ENCODE measurements at places on chromosomes 7 and 10. TPM values are rescaled to one million over a fixed set of nuclear protein-coding genes. Genes with fewer than 3 reads are reported as not detected.

The GPR146 gene
- 33.5 TPM for total RNA-seq

GRCh38 chr10:124546957-124547646 is 85.5 kb downstream of the LHPP start:
- DNase-seq: no peak

DNA sequence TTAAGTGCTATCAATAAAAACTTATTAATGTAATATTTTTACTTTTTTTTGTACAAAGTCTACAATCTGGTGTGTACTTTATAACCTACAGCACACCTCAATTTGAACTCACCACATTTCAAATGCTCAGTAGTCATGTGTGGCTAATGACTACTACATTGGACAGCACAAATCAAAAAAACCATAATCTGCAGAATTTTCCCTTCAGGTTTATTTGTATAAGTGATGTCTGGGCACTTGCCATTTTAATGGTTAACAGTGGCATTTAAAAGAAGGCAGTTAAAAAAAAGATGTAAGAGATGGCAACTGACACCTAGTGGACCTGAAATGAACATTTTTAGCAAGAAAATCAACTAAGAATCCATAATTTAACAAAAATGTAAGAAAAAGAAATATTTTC is 124.6 kb upstream of the NRBF2 start:
- no peak for DNase-seq

- DNase-seq: no peak
These were observed 107.7 kb upstream of the KLF6 start for GRCh38 chr10:3892440-3893425.
